ENCODE measurements at places on chromosomes 2 and 18.

GRCh38 chr2:202378001-202378400 is 1.9 kb downstream of the BMPR2 start:
- peak; percentile 46 for DNase-seq

DNA sequence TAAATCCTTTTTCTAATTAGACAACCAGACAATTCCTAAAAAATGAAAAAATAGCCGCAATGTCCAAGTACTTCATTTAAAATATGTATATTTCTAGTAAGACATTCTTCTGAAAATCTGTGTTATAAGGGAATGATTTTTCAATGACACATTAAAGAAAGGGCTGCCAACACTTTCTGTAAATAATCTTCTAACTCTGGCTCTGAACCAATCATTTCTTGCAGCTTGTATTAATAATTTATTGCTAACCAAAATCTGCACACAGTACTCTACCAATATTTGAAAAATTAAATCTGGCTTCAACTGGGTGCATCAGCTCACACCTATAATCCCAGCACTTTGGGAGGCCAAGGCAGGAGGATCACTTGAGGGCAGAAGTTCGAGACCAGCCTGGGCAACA is 8.3 kb downstream of the NFU1 start:
- no peak for DNase-seq

GRCh38 chr2:215218587-215219577 is 80.5 kb upstream of the ABCA12 start:
- DNase-seq: no peak

DNA sequence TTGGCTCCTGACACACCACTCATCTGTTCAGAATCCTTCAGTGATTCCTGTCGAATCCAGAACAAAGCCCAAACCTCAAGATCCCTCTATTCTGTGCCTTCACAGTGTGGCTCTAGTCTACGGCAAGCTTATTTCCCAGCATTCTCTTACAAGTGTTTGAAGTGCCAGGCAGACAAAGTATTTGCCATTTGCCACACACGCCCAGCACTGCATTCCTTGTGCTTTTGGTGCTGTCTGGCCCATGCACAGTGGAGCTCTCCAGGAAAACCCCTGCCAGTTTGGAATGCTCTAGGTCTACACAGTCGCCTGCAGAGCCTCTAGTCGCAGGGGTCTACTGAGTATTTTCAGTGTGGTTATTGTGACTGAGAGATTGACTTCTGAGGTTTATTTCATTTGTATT is 258.6 kb upstream of the RAB12 start:
- DNase-seq: no peak

- DNase-seq: no peak
These were observed 90.5 kb downstream of the MYO5B start for GRCh38 chr18:50104421-50104820.
